ENCODE measurements at places on chromosomes 2 and 18.

DNA sequence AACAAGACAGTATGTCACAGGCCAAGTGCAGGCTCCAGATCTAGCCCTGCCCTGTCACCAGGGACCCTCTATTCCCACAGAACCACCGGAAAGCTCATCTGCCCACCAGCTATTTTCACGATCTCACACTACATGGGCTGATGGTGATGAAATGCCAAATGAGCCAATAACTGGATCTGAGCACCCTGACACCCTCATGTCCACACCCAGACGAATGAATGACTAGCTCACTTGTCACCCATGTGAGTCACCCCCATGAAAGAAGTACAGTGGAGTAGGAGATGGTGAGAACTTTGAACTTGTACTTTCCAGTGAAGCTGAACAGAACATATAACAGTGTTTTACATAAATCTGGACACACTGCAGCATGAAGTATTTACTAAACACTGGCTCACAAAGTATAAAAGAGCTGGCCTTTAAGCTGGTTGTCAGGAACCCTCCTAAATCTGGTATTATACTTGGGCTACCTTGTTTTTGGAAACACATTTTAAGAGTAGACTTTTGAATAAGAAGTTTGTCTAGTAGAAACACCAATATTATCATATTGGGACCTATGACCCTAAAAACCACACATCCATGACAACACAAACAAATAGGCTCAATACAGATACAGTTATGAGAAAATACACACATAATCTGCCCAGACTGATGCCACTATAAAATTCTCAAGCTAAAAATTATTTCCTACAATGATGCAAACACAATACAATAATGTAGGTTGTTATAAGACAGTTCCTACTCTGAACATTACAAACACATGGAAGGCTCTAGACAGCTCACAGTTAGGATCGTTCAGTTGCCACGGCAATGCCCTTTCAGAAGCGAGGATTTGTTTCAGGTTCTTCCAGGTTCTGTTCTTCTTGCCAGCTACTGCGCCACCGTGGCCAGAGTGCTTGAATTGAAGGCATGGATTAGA, 19.0 kb downstream of the INO80C start:
- peak; percentile 97 for DNase-seq

DNA sequence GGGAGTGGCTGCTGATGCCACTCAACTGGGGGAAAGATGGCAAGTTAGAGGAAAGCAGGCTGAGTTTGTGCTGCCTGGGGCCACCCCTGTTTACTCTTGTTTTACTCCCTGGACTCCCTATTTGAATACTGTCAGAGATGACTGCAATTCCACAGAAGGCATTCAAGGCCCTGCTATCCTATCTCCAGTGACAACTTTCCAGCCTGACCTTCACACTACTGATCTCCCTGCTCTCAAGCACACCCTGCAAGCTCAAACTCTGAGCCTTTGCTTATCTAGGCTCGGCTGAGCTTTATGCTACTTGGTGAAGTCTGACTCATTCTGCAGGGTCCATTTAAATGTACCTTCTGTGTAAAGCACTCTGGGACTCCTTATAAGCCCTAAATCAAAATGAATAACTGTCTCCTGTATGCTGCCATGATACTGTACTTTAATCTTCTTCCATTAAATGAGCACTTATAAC, 39.3 kb upstream of the DSG1 start:
- no peak for DNase-seq

GRCh38 chr18:9870431-9871008, 15.3 kb upstream of the TXNDC2 start:
- DNase-seq, result no peak

DNA sequence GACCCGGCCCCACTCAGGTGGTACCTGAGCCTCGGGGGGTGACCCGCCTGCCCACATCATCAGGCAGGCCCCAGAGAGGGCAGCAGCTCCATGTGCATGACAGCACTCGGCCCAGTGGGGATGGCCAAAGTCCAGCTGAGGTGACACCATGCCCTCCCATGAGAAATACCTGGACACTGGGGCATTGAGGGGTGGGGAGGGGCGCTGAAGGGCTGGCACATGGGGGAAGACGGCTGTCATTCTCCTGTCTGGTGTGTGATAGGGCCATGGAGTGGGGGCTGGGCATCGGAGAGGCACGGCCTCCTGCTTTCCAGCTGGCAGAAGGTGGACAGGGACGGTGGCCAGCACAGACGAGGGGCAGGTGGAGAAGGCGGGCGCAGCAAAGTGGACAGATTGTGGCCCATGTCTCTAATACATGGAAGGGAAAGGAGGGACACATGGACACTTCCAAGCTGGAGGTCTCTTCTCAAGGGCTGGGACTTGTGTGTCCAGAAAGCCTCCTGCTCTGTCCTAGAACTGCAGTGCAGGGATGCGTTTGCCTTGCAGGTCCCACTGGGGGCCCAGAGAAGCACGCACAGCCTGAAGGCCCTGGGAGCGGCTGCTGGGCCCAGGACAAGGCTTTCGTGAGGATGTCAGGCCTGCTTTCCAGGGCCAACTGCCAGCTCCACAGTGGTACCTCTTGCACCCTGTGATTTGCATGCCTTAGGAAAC, 302.2 kb downstream of the NDUFA10 start:
- no peak for DNase-seq

DNA sequence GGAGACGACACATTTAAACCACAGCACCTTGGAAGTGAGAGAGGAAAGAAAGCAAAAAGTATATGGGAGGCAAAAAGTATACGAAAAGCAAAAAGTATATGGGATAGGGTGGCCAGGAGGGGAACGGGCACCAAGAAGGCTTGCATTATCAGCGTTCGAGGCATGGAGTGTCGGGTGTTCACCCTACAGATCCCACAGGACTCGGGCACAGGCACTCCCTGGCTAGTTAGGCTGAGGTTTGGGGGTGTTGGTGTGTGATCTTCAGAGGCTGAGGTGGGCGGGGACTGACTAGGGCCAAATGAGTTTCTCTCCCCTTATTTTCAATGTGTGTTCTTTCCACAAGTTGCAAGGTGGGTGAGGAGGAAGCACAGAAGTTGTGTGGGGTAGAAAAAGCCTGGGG, 86.6 kb downstream of the EVA1A start:
- no peak for DNase-seq

DNA sequence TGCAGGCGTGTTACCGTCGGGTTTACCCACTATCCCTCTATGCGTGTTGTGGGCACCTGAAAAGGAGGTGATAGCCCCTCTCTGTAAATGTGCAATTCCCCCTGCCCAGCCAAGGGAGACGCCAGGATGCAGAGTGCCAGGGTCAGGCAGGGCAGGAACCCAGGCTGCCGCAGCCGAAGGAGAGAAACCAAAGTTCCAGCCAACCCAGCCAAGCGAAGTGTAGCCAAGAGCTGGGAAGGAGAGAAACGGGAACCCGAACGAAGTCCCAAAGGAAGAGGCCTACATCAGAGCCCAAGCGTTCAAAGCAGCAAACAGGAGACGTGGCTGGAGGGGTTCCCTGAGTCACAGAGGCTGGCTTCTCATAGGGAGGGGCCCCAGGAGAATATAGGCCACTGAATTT, 24.2 kb upstream of the SPR start:
- DNase-seq, result no peak

DNA sequence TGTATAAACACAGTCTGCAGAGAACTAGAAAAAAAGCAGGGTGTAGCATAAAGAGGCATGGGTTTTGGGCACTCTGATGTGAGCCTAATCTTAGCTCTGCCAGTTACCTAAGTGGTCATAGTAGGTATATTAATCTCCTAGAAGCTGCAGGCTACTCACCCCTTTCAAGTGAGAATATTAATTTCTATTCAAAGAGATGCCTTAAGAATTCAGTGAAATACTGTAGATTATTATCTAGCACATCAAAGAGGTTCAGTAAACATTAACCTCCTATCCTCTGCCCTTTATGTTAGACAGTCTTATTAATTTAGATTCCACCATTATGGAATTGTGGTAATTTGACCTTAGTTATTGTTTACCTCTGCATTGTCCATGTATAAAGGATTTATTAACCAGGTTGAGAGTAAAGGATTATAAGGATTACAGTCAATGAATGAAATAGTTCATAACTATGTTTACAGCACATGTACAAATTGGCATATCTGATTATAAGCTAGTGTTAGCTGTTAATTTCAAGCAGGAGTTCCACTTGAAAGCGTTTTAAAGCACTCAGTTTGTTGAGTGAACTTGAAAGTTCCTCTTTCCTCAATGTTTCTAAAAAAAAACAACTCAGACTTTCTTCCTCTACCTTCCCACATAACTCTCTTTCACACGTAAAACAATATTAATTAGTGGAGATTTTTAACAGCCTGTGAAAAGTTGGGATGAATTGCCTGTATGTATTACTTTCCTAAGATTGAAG, 150.6 kb upstream of the EPC2 start:
- no peak for DNase-seq

DNA sequence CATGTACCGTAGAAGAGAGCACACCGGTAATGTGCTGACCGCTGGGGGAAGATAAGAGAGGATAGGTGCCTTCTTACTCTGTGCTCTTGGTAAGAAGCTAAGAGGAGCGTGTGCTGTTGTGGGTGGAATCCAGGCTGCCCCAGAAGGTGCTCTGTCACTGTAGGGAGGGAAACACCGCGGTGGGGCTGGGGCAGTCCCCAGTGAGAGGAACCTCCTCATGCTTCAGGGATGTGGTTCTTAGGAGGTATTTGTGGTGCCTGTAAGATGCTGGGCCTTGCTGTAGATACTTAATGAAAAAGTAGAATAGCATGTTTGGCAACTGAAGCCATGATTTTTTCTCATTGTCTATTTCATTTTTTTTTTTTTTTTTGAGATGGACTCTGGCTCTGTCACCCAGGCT, 1.1 kb downstream of the COLEC11 start:
- no peak for DNase-seq

DNA sequence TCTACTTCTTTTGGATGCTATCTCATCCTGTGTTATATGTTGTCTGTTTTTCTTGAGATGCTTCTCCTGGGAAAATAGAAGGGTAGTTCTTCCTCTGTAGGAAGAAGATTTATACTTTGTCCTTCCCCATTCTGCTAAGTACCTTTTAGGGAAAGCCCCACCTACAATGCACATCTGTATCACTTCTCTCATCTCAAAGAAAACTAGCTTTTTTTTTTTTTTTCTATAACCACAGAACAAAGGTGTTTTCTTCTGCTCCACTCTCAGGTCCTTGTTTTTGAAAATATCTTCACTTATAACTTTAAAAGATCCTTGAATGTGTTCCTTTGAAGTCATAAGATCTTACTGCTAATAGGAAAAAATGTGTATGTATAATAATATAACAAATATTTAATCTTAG, 30.8 kb downstream of the CCDC150 start:
- DNase-seq, result no peak

GRCh38 chr2:183666031-183666430, 541.8 kb downstream of the NUP35 start:
- peak; percentile 54 for DNase-seq

DNA sequence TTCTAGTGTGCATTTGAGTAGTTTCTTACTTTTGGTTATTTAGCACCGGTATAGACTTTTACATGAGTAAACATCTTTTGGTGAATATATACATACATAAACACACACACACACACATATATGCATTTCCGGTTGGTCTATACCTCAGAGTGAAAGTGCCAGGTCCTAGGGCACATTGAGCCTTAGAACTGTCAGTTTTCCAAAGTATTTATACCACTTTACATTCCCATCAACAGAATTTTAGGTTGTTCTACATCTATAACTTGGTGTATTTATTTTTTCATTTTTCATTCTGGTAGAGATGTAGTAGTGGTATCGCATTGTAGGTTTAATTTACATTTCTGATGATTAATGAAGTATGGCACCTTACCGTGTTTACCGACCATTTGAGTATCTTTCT, 22.6 kb downstream of the MMADHC start:
- no peak for DNase-seq

- DNase-seq, result no peak
These were observed 150.5 kb downstream of the SEPTIN10 start for GRCh38 chr2:109463236-109463635.

DNA sequence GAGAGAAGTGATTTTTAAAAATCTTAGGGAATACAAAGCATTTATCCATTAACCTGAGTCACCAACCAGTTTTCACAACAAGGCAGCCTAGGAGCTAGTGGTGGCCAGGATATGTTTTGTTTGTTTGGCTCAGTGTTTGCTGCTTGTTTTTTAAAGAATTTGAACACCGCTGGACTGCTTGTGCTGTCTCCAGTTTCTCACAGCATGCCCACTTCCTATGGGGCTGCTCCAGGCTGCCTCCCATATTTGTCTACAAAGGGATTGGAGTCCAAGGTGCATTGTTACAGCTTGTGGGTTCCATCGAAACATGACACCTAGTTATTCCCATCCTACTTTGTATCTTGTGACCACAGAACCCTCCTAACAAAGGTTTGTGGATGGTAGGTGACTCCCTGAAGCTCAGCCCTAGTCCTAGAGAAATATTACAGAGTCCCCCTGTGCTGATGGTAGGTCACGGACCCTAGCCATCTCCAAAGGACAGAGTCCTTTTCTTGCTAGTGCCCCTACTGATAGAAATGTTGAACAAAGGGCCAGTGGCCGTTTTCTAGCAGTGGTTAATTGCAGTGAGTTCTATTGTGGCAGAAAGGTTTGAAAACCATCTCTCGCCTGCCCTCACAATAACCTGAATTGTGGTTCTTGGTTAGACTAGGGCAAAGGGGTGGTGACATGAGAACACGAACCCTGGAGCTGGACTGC, 23.2 kb downstream of the GPR39 start:
- peak; percentile 78 for DNase-seq

DNA sequence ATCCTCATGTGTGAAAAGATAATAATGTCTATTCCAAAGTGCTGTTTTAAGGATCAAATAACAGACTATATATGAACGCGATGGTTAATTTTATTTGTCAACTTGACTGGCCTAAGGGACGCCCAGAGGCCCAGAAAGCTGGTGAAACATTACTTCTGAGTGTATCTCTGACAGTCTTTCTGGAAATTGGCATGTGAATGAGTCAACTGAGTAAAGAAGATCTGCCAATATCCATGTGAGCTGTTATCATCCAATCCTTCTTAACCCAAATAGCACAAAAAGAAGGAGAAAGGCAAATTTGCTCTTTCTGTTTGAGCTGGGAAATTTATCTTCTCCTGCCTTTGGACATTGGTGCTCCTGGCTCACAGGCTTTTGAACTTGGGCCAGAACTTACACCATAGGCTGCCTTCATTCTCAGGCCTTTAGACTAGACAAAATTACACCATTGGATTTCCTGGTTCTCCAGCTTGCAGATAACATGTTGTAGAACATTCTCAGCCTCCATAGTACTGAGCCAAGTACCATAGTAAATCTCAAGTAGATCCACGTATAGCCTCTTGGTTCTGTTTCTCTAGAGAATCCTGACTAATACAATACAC, 114.7 kb upstream of the DOCK10 start:
- DNase-seq, result no peak

DNA sequence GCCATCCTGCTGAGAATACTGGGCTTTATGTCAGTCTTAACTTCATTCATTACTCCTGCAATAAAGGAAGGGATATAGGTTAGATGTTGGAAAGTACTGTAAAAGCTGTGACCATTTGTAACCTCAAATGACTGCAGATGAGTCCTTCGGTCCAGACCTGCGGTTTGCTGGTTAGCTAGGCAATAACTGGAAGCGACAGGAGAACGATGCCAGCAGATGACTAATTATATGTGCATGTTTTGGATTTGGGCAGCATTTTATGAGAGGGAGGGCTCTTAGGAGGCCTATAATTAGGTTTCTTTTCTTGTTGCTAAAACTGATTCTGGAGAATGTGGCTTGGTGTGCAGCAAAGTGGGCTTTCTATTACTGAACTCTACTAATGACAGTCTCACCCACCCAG, 205.6 kb downstream of the TMEM182 start:
- DNase-seq, result peak; percentile 15

GRCh38 chr2:98378901-98379300, 32.6 kb downstream of the CNGA3 start:
- no peak for DNase-seq

- DNase-seq, result peak; percentile 95
These were observed at the start of gene CLK1 for GRCh38 chr2:200864176-200865034. Gene CLK1 (minus strand): TSS chr2:200864658. CDS start chr2:200861862, 2,796 bp downstream.

Measured in ELR (cell line).